KG1 (cell line): ENCODE measurements at places on chromosomes 5 and 9.

- no peak for DNase-seq
These were observed 44.8 kb downstream of the ANGPTL2 start for GRCh38 chr9:127077644-127077946.

DNA sequence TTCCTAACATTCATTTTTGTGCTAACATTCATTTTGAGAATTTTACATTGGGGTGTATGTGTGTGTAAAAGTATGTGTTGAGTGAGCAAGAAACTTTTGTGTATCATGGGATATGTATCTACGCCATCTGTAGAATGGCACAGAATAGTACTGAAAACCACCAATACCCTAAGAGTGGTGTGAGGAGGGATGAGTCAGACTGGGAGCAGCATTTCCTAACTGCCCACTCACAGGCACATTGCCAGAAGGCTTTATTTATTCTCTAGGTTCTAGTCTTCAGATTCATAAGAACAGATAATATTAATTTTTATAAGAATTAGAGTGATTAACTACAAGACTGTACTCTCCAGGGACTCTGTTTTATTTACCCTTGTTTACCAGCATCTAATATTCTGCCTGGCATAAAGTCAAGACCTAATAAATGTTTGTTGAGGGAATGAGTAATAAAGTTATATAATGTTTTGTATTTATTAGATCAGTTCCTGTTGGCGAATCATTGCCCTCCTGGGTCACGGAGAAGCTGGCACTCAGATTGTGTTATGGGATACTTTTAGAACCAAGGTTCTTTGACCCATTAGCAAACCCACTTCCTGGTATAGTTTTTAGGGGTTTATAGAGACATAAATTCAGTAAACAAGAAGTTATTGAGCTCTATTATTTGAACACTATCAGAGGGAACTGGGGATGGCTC lies 159.1 kb upstream of the PPP2R2B start:
- no peak for DNase-seq

GRCh38 chr5:169279125-169279524 lies 21.8 kb downstream of the SLIT3 start:
- DNase-seq, result no peak

- DNase-seq, result no peak
These were observed 828.4 kb downstream of the TLR4 start for GRCh38 chr9:118532592-118532991.

DNA sequence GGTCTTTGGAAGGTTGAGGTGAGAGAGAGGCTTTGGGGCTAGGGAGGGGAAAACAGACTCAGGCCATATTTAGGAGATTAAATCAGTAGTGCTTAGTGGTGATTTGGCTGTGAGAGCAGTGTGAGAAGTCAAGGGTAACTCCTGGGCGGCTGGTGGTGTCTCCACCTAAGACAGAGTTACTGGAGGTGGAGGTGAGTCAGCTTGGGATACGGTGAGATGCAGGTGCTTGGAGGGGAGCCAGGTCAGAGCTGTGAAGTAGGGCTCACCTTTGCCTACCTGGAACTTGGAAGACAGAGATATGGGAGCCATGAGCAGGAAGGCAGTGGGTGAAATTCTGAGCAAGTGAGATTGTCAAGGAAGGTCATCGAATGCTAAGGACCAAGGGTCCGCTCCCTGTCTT lies 24.5 kb downstream of the RGS3 start:
- no peak for DNase-seq

GRCh38 chr5:146041180-146041789 lies 64.1 kb downstream of the PLAC8L1 start:
- no peak for DNase-seq

DNA sequence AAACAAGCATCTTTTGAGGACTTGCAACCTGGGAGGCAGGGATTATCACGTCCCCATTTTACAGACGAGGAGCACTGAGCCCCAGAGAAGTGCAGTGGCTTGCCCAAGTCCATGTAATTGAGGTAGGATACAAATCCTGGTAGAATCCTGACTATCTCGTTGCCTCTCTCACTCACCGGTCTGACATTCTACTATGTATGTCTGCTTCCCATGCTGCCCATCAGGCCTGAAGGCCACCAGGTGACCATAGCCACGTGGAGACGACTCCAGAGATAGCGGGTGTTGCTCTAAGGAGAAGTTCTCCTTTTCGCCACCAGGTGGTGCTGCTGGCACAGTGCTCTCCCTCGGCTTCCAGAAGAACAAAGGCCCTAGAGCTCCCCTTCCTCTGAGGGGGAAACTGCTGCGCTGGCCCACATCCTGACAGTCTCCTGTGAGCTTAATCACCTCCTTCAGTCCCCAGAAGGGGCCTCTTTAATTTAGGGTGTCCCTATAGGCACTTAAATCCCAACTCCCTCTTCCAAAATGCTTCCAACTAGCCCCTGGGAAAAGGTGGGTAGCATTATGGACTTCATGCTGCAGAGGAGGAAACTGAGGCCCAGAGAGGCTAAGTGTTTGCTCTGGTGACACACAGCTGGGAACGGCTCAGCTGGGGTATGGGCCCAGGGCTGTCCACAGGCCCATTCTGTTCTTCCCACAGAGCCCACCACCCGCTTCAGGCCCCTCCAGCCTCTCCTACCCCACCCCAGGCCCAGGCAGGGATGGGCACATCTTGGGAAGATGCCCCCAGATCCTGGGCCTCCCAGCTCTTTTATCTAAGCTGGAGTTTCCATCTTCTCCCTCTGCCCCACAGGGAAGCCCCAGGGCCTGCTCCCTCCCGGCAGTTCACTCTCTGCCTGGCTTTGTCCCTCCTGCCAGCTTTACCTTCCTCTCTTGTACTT lies 6.4 kb downstream of the SLC34A1 start:
- peak; percentile 79 for DNase-seq

DNA sequence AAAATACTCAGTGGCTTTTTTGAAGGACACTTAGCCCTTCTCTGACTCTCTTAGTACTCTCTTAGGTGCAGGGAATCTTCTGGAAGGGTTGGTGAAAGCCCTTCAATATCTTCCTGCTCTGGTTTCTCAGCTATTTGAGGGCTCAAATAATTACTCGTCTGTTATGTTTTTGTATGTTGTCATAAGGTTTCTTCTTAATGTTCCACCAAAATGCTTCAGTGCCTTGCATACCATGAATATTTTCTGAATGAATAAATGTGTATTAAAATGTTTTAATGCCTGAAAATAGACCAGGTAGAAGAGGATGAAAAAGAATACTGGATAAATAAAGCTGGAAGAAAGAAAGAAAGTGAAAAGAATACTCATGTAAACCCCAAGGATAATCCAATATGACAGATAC lies 124.3 kb downstream of the STK32A start:
- no peak for DNase-seq

DNA sequence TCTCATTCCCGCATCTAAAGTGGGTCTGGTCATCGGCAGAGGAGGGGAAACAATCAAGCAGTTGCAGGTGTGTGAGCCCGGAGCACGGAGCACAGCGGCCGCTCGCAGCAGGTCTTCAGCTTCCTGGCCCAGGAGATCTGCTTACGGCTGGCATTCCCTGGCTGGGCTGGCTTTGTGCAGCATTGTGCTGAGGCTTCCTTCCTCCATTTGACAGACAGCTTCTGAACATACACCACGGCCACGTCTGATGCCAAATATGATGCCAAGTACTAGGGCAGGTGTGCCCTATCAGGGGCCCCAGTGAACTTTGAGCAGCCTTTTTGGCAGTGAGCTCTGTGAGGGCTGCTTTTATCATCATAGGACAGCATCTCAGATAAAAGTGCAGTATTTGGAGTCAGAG lies 37.1 kb downstream of the FUBP3 start:
- DNase-seq, result no peak

DNA sequence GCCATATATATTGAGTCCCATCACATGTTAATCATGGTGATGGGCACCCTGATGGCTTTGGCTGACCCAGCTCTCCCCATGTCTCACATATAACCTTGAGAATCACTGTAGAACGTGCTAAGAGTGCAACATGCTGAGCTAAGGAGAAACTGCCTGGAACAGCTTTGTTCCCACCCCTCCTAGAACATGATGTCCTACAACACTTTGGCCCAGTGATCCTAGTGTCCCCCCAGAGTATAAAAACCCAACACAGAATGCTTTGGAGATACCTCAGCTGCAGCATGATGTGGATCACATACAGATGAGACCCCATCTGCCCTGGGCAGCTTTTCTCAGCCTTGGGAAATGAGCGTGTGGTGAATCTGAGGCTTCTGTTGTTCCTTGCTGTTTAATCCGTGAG lies 343.5 kb downstream of the NFIB start:
- no peak for DNase-seq

- DNase-seq, result no peak
These were observed 83.8 kb upstream of the GNA14 start for GRCh38 chr9:77731930-77732329.

GRCh38 chr5:153752890-153753289 lies 262.4 kb downstream of the GRIA1 start:
- no peak for DNase-seq

- no peak for DNase-seq
These were observed 675.6 kb downstream of the BRINP1 start for GRCh38 chr9:118693645-118694044.

DNA sequence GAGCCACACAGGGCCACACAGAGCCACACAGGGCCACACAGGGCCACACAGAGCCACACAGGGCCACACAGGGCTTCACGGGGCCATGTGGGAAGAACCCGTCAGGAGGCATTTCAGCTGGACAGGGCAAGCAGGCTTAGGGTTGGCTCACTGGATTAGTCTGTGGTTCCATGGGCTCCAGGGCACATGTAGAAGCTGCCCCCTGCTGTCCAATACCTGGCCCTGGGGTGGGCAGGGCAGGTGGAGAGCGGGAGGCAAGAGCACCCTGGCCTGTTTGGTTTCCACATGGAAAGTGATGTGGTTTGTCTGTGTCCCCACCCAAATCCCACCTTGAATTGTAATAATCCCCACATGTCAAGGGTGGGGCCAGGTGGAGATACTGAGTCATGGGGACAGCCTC lies 16.4 kb upstream of the LPCAT1 start:
- no peak for DNase-seq

DNA sequence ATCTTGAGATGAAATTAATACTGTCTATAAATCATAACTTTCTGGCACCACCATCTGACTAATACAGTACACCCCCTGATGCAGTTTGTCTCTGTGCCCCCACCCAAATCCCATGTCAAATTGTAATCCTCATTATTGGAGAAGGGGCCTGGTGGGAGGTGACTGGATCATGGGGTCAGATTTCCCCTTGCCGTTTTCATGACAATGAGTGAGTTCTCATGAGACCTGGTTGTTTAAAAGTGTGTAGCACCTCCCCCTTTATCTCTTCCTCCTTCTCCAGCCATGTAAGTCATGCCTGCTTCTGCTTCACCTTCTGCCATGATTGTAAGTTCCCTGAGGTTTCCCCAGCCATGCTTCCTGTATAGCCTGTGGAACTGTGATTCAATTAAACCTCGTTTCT lies 78.7 kb upstream of the CDH6 start:
- DNase-seq, result no peak

GRCh38 chr5:139193928-139194327 lies 4.2 kb downstream of the SIL1 start:
- DNase-seq, result no peak

- no peak for DNase-seq
These were observed 154.4 kb downstream of the NPR3 start for GRCh38 chr5:32865475-32865874.

DNA sequence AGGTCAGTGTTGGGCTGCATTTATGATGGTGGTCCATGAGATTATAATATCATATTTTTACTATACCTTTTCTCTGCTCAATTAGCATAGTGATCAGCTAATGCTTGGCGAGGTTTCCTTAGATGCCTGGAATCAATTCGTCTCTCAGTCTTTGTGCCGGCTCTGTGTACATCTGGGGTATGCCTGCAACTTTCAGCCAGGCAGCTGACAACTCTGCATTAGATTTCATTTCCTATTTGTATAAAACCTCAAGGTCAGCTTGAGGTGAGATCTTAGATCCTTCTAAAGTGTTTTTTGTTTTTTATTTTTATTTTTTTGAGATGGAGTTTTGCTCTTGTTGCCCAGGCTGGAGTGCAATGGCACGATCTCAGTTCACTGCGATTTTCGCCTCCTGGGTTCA lies 86.8 kb downstream of the MELK start:
- no peak for DNase-seq

DNA sequence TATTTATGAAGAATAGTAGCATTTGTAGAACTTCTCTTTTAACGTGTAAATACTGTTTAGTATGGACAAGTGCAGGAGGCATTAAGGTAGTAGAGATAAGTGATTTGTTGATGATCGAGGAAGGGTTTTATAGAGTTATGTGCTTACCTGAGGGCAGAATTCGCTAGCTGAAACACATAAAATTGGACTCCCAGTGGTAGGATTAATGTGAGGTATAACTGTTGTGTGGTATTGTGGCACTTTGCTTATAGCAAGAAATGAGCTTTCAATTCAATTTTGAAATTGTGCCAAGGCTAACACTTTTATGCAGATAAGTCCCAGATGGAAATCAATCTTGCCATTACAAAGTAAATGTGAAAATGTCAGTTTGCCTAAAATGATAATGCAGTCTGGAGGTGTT lies 1.2 kb downstream of the AP3S1 start:
- DNase-seq, result no peak

DNA sequence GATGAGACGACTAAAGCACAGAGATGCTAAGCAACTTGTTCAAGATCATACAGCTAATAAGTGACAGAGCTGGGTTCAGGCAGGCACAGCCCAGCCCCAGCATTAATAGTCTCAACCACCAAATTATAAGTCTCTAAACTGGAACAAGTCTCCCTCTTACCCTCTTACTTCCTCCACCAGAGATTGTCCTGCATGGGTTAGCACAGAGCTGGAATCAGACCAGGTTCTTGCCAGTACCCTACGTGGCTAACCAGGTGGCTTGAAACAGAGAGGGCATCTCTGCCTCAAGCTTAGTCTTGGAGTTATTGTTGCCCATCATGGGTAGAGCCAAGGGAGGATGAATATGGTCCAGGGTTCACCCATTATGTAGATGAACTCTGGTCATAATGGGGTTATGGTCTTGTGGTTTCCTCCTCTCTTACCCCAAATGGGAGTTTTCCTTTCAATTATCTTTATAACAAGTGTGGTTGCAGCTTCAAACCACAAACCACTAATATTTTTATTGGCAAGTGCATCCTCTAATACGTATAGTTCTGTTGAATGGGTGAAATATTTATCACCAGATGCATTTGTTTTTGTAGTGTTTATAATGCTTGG lies 8.3 kb upstream of the XPA start:
- DNase-seq, result no peak

GRCh38 chr5:180340856-180341255 lies 12.3 kb downstream of the GFPT2 start:
- DNase-seq, result no peak

DNA sequence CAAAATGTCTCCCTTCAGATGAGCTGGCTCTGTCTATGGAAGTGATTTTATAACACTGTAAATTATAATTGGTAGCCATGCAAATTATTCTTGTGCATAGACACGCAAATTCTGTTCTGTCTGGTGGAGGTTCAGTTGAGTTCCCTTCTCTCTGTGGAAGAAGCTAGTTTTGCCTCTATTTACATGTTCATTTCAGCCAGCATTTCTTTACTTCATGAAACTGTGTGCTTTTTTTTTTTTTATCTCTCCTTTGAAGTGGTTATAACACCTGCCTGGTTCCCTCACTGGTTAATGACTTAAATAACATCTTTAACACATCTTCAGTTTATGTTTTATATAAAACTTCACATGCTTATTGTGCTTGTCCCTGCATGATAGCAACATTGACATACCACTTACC lies 149.4 kb upstream of the FBXL7 start:
- no peak for DNase-seq
